ENCODE measurements at places on chromosomes 3 and 15.
A peak's percentile ranks its signal among the peaks of the same experiment; 100 is the strongest.

DNA sequence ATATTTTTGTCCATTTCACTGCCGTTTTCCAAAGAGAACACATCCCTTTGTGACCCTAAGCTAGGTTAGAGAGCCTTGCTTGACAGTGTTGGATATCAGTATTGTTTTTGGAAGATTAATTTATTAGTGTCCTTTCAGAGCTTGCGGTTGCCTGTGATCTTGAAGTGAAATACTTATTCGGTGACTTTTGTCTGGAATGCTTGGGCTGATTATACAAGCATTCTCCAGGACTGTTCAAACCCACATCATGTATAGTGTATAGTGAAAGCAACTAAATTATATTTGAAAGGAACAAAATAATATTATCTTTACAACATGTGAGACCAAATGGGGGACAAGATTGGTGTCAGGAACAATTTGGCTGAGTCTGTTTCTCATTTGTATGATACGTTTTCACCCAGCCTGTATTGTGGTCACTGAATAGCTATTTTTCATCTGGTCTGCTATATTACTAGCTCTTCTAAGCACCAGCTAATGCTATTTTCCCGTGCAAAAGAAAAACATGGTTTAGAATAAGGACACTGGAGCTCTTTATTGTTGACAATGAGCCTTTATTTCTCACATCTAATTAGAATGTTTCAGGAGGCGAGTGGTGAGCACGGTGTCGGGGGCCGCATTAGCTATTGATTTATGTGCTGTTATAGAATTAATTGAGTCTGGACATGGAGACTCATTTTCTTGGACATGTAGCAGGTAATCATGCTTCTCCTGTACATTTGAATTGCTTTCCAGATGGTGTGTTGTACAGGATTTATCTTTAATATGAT is 158.1 kb downstream of the APBA2 start:
- no peak for DNase-seq

- DNase-seq: no peak
Measured at GRCh38 chr3:61078048-61078752, 173.1 kb downstream of the FHIT start.

GRCh38 chr3:180624714-180625113 is 22.8 kb downstream of the TTC14 start:
- DNase-seq: no peak

DNA sequence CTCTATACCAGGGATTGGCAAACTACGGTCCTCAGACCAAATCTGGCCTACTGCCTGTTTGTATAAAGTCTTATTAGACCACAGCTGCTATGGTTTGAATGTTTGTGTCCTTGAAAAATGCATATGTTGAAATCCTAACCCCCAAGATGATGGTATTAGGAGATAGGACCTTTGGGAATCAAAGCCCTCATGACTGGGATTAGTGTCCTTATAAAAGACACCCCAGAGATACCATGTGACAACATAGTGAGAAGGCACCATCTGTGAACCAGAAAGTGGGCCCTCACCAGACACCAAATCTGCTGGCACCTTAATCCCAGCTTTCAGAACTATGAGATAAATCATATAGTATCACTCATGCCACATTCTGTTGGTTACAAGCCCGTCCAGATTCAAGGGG is 7.4 kb downstream of the HMCES start:
- DNase-seq: no peak

DNA sequence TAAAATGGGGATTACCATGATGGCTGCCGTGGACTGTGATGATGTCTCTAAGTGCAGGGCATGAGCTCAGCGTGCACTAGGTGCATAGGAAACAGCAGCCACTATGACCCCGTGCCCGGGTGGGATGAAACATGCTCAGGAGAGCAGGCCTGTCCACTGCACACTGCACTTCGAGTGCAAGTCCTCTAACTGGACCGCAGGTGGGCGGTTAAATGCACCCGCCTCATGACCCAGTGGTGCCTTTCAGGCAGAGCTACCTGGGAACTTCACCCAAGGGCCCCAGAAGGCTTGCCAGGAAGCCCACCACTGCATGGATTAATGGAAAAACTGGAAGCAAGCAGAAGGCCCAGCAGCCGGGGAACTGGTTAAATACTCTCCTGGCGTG is 34.0 kb downstream of the PRKCD start:
- DNase-seq: no peak

DNA sequence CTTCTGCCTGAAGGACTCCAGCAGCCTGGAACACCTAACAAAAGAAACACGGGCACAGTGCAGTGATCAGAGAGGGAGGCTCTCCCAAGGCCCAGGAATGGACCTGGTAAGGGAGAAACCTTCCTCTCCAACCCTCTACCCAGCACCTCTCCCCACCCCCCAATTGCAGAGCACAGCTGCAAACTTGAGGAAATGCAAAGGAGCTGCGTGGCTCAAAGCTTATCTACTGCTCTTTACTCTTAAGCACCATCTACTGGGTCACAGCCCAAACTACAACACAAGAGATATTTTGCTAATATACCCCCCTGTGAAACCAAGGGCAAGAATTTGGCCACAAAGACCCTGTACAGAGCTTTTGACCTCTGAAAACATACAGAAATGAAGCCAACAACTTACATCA is 328.3 kb downstream of the OXSM start:
- no peak for DNase-seq

DNA sequence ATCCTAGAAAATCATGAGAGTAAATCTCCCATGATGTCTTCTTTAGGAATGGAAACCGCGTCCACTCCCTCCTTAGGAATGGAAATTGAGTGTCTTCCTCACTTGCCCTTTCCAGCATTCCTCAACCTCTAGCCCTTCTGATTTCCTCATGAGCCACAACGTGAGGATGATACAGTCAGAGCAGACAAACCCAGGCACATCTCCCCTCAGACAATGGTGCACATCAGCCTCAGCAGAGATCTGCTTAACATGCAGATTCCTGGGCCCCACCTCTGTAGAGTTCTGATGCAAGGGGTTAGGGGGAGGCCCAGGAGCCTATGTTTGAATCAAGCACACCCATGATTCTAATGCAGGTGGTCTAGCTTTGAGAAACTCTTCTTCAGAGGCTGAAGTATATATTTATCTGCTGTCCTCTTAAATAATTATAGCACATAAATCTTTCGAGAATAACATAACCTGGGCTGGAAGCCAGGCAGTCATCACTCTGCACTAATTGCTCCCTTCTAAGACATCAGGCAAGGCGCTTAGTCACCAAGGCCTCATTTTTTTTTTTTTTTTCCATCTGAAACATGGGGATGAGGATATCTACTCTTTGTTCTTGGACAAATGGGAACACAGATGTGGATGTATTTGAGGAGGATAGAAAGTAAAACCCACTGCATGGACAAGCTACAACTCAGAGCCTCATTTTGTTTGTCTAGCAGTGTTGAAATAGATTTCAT is 81.7 kb downstream of the PRICKLE2 start:
- no peak for DNase-seq

DNA sequence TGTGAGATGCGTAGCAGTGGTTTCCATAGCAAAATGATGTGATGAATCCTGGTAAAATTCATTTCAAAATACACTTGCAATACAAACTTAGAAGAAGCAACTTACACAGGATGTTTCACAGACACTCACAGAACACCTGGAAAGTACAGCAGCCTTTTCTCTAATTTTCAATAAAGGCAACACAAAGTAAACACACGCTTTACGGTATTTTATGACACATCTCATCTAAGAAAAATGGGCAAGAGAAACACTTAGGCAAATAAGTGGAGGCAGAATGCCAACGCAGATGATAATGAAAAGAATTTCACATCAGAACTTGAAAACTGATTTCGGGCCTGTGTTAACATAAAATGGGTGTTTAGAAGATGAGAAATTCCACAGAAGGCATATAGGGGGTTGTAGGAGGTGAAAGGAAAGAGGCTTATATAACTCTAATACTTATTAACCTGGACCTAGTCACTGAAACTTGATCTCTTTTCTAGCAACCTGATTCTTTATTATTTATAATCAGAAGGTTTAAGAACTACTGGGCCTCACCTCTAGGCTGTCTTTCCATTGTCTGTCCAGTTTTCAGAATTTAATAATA is 25.6 kb upstream of the MAP3K13 start:
- no peak for DNase-seq

GRCh38 chr3:20516311-20516710 is 330.3 kb upstream of the SGO1 start:
- DNase-seq: no peak

- DNase-seq: no peak
Measured at GRCh38 chr3:14234251-14235002, 55.8 kb downstream of the LSM3 start.

DNA sequence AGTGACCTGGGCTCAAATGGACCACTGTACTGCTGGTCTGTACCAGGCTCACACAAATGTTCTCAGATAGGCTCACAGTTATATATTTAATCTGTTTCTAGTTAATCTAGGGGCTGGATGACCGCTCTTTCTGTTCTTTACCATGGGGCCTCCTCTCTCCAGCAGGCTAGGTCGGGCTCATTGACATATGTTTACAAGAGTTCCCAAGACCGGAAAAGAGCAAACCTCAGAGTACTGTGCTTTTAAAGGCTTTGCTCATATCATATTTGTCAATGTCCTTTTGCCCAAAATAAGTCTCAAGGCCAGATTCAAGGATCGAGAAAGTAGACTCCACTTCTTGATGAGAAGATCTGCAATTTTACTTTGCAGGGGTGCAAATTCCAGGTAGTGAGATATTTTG is 348.0 kb upstream of the EPHA6 start:
- DNase-seq: no peak

GRCh38 chr3:5809586-5810246 is 622.2 kb downstream of the EDEM1 start:
- no peak for DNase-seq

GRCh38 chr15:87401973-87402372 is 854.6 kb downstream of the NTRK3 start:
- no peak for DNase-seq

DNA sequence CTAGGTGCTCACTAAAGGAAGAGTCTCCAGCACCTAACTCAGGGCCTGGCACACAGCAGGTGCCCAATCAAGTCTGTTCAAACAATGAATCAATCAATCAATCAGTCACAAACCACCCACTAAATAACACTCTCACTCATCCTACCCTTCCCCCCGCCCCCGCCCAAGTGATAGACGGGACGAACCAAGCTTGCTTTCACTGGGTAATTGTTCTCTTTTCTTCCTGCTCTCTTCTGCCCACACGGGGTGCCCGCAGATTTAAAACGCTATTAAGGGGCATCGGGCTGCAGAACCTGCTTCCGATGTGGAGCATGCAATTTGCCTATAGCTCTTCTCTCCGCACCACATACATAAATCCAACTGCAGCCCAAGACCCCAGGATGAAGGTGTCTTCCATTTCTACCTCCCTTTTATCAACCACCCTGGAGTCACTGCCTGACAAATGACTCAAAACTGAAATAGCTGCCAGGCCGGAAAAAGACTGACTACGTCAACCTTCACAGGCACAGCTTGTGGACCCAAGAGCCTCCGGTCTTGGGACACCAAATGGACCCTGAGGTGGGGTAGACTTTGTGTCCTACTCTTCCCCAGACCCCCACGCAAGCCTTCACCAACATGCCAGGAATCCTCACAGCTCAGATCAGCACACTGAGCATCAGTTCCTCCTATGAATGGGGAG is 1.7 kb downstream of the KLHL25 start:
- DNase-seq: no peak

DNA sequence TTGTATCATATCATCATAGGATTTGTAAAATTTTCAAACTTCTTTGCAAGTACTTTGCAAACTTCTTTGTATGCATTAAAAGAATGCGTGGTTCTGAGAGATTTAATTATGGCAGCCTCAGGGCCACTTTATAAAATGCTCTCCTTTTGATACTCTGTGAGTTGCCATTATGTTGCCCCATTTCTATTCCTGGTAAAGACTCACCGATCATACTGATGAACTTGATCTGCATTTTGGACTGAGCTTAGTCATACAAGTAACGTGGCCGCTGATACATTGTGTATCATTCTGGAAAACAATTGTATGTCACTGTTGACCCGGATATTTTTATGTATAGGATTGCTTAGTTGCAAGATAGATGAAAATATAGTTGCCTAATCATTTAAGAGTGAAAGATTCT is 38.8 kb downstream of the AKAP13 start:
- no peak for DNase-seq

GRCh38 chr3:144677103-144677502 is 705.5 kb downstream of the DIPK2A start:
- DNase-seq: peak; percentile 27

DNA sequence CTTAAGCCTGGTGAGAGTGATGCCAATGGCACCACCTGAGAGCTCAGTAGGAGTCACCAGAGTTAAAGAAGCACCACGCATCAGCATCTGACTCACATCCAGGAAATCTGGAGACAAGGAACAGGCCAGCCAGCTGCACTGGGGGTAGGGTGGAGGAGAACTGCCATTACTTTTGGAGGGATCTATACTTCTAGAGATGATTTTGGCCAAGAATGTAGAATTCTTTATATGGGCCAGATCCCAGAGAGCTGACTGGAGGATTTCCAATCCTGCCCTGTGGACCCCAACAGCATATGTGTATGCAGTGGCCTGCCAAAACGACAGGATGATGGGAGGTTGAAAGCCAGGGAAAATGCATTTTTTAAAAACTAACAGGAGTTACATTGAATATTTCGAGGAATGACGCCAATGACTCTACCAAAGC is 29.8 kb downstream of the CCR3 start:
- DNase-seq: peak; percentile 46

- no peak for DNase-seq
Measured at GRCh38 chr3:76097589-76097969, 312.2 kb upstream of the ZNF717 start.

DNA sequence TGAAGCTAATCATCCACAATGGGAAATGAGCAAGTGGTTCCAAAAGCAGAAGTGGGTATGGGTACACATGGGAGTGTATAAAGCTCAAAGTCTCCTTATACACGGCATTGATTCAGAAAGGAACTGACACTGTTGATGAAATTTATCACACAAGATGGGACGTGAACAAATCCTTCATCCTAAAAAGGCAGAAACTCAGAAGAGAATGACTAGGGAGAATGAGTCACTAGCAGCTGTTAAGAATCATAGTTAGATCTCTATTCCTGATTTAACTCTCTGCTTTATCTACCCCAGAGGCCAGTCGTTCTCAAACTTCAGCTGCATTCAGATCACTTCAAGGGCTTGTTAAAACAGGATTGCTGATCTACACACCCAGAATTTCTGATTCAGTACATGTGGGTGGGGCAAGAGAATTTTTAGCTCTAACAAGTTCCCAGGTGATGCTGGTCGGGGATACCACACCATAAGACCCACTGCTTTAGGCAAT is 97.7 kb upstream of the PHLDB2 start:
- DNase-seq: no peak

DNA sequence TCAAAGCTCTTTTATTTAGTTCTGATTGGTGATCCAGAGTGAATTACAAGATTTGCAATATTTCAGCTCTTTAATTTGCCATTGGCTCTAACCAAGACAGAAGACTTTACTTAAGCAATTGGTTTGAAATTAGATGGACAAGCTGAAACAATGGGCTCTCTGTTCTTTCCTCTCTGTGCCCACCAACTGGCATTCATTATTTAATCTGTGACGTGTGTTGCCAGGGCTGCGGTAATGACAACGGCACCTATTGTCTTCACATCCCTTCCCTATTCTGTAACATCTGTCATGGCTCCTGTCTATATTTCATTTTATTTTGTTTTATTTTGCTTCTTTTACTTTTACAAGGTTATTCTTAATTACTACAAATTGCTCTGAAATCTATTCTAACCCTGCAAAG is 33.9 kb downstream of the PLD1 start:
- no peak for DNase-seq
